ENCODE measurements at places on chromosomes 3 and 15. TPM values are rescaled to one million over a fixed set of nuclear protein-coding genes. Genes with fewer than 3 reads are reported as not detected.
A peak's percentile ranks its signal among the peaks of the same experiment; 100 is the strongest.

The GP9 gene
- not detected for total RNA-seq

The NDN gene
- total RNA-seq = 45.1 TPM

The CKMT1B gene
- 37.3 TPM for total RNA-seq

The MUSTN1 gene
- total RNA-seq = 3.3 TPM

The CPNE9 gene
- total RNA-seq = 6.0 TPM

The MAPKAPK3 gene
- 54.4 TPM for total RNA-seq

The DNAH12 gene
- total RNA-seq = not detected

DNA sequence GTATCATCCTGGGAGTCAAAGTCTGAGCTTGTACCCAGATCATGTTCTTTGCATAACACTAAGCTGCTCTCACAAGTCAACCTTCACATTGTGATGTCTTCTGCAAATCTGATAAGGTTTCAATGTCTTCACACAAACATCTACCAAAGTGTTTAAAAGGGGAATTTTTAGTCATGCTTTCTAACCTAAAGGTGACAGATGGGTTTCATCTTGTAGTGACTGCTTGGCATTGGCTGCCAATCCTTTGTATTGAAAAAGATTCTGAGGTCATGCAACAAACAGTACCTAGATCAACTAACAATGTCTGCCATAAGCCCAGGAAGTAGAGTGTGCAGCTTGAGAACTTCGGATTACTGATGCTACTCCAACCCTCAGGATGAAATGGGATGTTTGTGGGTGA, 43.6 kb upstream of the DIPK2A start:
- H3K4me1 ChIP-seq = no peaks in the 10 kb centered on the region
- H3K4me3 ChIP-seq = no peak overlapping the region
- H3K27me3 ChIP-seq = no peaks in the 10 kb centered on the region
- no peak overlapping the region for H3K27ac ChIP-seq
- no peak for DNase-seq

- H3K4me3 ChIP-seq = no peak overlapping the region
- no peaks in the 10 kb centered on the region for H3K27me3 ChIP-seq
- no peak for DNase-seq
Measured at GRCh38 chr3:113963879-113964278, 16.1 kb downstream of the ZDHHC23 start.

- H3K4me3 ChIP-seq = no peak overlapping the region
- no peaks in the 10 kb centered on the region for H3K36me3 ChIP-seq
- H3K27ac ChIP-seq = no peak overlapping the region
- H3K4me1 ChIP-seq = peaks cover 22% of the 10 kb centered on the region
- H3K27me3 ChIP-seq = no peaks in the 10 kb centered on the region
Measured at GRCh38 chr15:48861813-48862431, 16.0 kb upstream of the EID1 start.

DNA sequence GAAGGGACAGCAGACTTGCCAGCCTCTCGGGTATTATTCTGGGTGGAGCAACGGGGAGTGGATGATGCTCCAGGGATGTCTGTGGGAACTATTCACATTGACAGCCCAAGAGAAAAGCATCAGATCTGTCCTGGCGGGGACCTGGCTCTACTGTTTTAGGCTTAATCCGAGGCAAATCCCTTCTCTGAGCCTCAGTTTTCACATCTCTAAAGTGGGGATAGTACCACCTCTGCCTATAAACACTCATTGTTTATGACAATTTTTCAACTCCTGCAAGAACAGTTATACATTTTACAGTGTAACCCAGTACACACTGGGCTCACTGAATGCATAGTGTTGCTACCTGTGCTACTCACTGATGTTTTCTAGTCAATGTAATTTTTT, 9.3 kb downstream of the PDIA5 start:
- no peak for DNase-seq
- H3K27me3 ChIP-seq = no peaks in the 10 kb centered on the region
- no peak overlapping the region for H3K4me3 ChIP-seq

DNA sequence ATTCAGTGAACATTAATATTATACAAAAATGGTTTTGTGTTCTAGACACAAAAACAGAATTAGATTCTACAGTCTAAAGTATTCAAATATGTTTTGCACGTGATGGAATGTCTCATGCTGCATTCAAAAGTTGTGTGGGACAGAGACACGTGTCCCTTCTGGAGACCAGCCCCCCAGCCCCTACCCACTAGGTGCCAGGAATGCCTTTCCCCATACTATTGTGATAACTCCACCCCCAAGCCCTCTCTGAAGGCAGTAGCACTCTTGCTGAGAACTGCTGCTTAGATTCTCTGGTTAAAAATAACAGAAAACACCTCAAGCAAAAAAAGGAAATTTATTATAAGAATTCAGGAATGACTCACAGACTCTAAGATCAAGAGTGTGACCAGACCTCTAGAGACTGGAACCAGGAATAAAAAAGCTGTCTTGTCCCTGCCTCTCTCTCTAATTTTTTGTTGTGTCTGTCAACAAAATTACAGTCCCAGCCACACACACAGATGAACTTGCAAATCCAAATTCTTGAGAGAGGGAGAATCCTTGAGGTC, 57.7 kb downstream of the PXYLP1 start:
- no peak for DNase-seq
- H3K4me3 ChIP-seq = no peak overlapping the region
- no peaks in the 10 kb centered on the region for H3K4me1 ChIP-seq
- no peaks in the 10 kb centered on the region for H3K27me3 ChIP-seq
- H3K27ac ChIP-seq = no peak overlapping the region
- H3K36me3 ChIP-seq = peaks cover 15% of the 10 kb centered on the region

DNA sequence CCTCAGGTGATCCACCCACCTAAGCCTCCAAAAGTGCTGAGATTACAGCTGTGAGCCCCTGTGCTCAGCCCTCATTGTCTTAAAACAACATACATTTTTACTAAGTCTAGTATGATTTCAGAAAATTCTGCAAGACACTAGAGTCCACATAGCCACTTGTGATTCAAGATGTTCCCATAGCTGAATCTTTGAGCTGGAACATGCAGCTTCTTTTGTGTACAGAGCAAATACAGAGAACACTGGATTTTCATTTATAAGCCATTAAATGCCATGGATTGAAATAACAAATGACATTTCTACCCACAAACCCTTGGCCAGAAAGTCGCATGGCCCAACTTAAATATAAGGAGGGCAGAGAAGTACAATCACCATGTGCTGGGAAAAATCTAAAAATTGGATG, 1489.2 kb upstream of the GBE1 start:
- H3K36me3 ChIP-seq = no peaks in the 10 kb centered on the region
- no peak overlapping the region for H3K4me3 ChIP-seq
- no peaks in the 10 kb centered on the region for H3K27me3 ChIP-seq
- H3K4me1 ChIP-seq = no peaks in the 10 kb centered on the region

DNA sequence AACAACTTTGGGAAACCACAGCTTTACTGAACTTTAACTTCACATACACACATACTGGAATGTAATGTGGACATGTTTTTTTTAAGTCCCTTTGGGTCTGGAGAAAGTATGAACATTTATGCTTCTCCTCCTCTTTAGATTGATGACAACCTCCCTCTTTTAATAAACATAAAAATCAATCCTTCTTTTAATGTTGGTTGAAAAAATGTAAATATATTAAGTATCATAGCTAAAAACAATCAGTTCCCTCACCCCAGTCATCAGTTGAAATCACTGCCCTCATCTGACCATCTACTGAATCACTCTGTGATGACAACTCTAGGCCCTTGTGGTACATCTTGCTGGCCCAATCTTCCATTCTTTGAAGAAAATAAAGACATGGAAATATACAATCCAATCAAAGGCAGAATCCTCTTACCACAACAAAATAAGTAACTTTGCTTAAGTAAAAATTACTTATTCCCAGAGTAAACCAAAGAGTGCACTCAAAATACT, 6.4 kb downstream of the AAGAB start:
- no peak for DNase-seq
- H3K4me3 ChIP-seq = no peak overlapping the region
- peaks cover 6% of the 10 kb centered on the region for H3K4me1 ChIP-seq

- H3K36me3 ChIP-seq = no peaks in the 10 kb centered on the region
- H3K27ac ChIP-seq = no peak overlapping the region
- H3K27me3 ChIP-seq = no peaks in the 10 kb centered on the region
- H3K4me1 ChIP-seq = no peaks in the 10 kb centered on the region
- DNase-seq = no peak
- no peak overlapping the region for H3K4me3 ChIP-seq
Measured at GRCh38 chr3:98630416-98630815, 37.0 kb upstream of the CPOX start.

GRCh38 chr3:38496131-38496910, at the start of gene EXOG:
EXOG (plus strand) TSS chr3:38496340; CDS start chr3:38496368, 28 bp downstream.
- H3K27ac ChIP-seq = peak within 1 kb of the TSS; percentile 68
- no peaks in the 10 kb centered on the region for H3K27me3 ChIP-seq
- H3K4me1 ChIP-seq = peaks cover 5% of the 10 kb centered on the region
- peaks cover 11% of the 10 kb centered on the region for H3K36me3 ChIP-seq
- peak within 1 kb of the TSS; percentile 93 for H3K4me3 ChIP-seq
- peak; percentile 96 for DNase-seq

DNA sequence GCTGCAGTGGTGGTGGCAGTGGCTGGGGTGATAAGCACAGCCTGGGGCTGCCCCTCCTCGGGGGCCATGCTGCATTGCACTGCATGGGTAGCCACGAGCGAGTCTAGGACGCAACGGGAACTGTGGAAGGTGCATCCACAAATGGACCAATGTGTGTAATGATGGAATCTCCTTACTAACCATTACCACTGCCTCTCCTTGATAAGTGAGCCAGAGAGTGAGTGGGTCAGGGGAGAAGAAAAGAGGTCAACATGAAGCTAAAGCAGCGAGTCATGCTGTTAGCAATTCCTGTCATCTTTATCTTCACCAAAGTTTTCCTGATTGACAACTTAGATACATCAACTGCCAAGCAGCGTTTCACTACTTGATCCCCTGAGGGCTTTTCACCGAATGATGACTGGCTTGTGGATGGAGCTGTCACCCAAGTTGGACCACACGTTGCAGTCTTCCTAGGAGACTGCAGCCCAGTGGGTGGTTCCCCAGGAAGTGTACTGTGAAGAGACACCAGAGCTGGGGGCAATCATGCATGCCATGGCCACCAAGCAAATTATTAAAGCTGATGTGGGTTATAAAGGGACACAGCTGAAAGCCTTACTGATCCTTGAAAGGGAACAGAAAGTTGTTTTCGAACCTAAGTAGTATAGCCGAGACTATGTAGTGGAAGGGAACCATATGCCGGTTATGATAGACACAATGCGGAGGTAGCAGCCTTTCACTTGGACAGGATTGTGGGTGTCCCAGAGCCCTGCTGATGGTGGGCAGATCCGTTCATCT, 20.6 kb downstream of the SAMD7 start:
- H3K36me3 ChIP-seq = no peaks in the 10 kb centered on the region
- H3K4me3 ChIP-seq = no peak overlapping the region
- H3K27me3 ChIP-seq = no peaks in the 10 kb centered on the region
- H3K4me1 ChIP-seq = no peaks in the 10 kb centered on the region
